Fibroblast of the conjunctiva (primary cell): ENCODE measurements at places on chromosomes 11 and 22.
A peak's percentile ranks its signal among the peaks of the same experiment; 100 is the strongest.

GRCh38 chr11:68256331-68256741 lies 15.4 kb downstream of the C11orf24 start:
- DNase-seq: no peak

DNA sequence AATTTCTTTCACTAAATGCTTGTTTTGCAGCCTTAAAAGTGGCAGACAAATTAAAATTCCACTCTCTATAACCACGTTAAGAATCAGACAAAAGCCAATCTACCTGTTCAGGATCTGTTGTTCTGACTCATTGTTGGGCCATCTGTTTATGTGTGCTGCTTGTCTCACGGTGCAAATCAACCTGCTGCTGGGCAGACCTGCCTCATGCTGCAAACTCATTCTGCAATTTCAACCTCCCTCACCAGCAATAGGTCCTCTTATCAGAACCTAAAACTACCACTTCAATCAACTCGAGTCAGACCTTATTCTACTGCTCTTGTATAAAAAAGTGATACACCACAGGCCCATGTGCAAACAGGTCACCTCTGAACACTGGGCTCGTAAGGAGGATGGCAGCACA lies 75.1 kb downstream of the LARGE2 start:
- no peak for DNase-seq

- peak; percentile 67 for DNase-seq
Measured at GRCh38 chr11:32894149-32894827, 1.7 kb downstream of the QSER1 start.

GRCh38 chr11:92347454-92347853 lies 122.8 kb downstream of the FAT3 start:
- DNase-seq: no peak

DNA sequence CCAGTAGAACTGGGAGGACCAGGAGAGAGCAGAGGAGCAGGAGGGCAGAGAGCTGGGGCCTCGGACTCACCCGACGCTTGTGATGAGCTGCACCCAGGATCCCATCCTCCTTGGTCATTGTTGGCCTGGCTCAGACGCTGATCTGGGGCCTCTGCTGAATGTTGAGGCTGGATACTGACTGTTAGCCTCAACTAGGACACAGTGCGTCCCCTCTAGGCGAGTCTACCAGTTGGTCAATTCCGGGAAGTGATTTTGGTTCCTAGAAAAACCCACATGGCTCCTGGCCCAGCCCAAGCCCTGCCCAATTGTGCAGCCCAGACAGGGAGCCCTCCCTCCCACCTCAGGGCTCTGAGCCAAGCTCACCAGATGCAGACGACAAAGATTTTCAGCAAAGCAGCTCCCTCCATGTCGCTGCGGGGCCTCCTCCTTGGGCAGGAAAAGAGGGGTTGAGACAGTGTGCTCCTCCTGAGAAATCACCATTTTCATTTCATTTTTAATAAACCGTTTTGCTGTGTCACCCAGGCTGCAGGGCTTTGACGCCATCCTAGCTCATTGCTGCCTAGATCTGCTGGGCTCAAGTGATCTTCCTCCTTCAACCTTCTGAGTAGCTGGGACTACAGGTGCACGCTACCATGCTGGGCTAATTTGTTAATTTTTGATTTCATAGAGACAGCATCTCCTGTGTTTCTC lies at the start of gene APOL4:
Gene APOL4 (minus strand): TSS at position 180 of the 690 bp plus-strand sequence. CDS start 75 bp downstream, at position 105.
- no peak for DNase-seq

GRCh38 chr11:11969380-11970215 lies 38.8 kb downstream of the DKK3 start:
- DNase-seq: no peak

DNA sequence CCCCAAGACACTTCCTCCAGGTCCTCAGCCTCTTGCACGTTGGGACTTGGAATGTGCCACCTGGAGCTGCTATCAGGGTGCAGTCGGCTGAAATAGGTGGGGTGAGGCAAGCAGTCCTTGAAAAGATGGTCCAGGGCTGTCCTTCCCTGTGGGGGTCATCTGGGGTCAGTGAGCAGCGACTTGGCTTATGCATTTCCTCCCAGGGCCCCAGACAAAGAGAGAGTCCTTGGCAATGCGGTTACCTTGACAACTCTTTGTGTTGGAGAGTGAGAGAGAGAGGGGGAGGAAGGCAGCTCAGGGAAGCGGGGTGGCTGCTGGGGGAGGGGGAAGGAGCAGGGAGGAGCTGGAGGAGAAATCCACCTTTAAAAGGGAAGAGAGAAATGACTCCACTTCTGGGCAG lies 93.8 kb downstream of the MIAT start:
- DNase-seq: no peak

GRCh38 chr11:3155691-3156258 lies 9.3 kb downstream of the OSBPL5 start:
- DNase-seq: peak; percentile 58

DNA sequence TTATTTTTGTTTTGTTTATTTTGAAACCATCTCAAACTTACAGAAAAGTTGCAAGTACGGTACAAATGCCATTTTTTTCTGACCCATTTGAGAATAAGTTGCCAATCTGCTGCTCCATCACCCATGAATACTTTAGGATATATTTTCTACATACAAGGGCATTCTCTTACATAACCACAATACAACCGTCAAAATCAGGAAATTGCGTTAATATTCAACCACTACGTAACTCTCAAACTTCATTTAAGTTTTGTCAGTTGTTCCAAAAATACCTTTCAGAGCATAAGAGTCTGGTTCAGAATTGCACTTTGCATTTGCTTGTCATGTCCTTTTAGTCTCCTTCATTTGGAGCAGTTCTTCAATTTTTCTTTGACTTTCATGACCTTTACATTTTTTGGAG lies 194.3 kb upstream of the BDNF start:
- no peak for DNase-seq

GRCh38 chr11:17415523-17416104 lies 27.2 kb upstream of the KCNJ11 start:
- DNase-seq: no peak

DNA sequence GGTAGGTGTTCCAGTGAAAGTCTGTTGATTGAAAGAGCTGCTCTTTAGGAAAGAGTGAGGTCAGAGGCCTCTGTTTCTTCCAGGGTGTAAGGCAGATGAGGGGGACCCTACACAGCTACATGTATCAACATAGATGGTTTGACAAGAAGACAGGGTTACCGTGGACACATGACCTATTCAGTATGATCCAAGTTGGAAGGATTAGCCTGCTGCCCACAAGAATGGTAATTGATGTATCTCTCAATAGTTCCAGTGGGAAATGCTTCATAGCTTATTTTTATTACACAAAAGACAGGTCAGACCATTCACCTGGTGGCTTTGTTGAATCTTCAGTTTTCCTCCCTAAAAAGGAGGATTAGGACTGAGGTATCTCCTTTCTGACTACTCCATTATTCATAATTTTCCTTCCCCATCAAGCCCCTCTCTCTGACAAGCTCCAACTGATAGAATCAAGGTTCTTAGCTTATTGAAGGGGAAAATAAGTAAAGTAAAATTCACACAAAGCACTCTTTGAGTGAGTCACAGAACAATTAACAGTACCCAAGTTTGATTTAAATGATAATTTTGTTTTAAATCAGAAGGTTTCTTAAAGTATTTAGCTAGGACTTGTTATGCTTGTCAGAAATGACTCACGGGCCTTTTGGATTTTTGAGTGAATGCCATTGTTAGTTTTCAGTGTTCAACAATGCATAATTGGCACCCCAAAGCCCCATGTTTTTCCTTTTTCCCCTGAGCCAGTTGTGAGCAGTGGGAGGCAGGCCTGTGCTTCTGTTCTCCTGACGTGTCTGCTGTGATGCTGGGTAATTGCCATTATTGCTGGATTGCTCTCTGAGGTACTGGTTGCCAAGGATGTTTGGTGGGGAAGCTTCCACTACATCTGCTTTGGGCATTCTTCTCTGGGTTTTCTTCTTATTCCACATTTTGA lies 373.2 kb downstream of the DDX10 start:
- peak; percentile 85 for DNase-seq

DNA sequence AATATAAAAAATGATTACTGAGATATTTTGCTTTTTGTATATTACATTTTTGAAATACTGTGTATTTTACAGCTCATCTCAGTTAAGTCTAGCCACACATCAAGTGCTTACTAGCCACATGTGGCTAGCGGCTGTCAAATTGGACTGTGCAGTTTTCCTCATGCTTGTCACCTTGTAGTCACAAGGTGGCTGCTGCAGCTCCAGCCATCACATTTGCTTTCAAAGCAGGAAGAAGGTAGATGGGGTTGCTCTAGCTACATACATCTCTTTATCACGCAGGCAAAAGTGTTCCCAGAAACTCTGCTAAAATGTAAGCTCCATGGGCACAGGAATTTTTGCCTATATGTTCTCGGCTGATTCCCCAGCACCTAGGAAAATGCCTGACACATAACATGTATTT lies 61.5 kb downstream of the MICAL2 start:
- DNase-seq: no peak

DNA sequence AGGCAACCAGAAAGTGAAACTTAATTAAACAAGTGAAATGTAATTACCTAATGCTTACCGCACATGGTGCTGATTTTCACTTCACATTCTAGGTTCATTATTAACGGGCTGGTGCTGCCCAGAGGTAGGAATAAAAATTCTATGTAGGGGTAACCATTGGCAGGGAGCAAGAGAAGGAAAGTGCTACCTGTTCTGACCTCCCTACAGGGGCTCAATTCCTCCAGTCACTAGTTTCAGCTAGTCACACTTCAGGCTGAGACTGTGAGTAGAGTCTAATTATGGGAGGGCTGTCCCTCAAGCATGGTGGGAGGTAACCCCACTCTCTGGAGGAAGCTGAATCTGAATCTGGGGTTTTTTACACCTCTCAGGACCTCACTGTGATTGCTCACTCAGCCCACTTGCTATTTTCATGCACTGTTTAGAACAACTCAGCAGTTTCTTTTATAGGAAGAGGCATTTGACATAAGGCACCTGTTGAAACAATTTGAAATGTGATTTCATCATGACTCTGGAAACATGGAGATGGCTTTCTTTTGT lies 75.4 kb downstream of the MAML2 start:
- DNase-seq: no peak

DNA sequence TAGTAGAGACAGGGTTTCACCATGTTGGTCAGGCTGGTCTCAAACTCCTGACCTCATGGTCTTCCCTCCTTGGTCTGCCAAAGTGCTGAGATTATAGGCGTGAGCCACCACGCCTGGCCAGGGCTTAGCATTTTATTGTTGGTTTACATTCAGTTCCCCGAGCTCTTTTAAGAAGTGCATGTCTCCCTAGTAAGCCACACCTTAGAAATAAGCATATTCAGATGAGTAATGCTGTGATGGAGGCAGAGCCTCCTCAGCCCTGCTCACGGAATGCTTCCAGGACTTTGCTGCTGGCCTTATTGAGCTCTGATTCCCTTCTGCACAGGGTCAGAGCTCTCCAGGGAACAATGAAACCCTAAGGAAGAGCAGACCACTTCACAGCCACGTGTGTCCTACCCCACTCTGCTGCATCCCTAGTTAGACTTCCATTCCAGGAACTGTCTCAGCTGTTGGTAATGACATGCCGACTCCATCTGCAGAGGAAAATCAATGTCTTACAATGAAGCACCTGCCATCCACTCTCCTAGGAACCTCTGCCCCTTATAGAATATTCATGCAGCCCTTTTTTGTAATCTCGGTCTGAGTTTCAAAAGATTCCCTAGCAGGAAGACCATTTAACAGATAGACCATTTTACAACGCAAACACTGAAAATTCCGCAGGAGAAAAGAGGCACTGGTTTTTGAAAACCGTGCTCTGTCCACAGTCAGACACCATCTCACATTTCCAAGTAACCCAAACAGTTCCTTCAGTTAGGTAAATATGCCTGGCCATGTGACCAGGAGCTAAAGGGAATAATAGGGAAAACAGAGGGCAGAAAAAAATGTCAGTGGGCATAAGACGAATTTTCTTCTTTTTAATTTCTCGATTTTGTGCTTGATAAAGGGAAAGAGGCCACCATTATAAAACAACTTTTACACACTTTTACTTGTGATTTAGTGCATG lies 1.7 kb upstream of the JAM3 start:
- no peak for DNase-seq

DNA sequence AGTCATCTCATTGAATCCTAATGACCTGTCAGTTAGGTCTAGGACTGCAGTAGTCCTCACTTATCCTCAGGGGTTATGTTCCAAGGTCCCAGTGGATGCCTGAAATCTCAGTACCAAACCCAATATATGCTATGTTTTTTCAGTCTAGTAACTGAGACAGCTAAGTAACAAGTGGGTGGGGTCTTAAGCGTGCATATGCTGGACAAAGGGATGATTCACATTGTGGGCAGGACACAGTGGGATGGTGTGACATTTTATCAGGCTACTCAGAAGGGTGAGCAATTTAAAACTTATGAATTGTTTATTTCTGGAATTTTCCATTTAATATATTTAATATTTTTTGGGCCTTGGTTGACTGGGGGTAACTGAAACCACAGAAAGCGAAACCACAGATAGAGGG lies 29.0 kb downstream of the DDX10 start:
- peak; percentile 22 for DNase-seq

- DNase-seq: no peak
Measured at GRCh38 chr11:134385774-134386565, 26.1 kb downstream of the B3GAT1 start.

GRCh38 chr11:7858006-7858405 lies 61.3 kb upstream of the OR5P2 start:
- no peak for DNase-seq

- DNase-seq: no peak
Measured at GRCh38 chr11:86615487-86615886, 56.9 kb downstream of the ME3 start.

DNA sequence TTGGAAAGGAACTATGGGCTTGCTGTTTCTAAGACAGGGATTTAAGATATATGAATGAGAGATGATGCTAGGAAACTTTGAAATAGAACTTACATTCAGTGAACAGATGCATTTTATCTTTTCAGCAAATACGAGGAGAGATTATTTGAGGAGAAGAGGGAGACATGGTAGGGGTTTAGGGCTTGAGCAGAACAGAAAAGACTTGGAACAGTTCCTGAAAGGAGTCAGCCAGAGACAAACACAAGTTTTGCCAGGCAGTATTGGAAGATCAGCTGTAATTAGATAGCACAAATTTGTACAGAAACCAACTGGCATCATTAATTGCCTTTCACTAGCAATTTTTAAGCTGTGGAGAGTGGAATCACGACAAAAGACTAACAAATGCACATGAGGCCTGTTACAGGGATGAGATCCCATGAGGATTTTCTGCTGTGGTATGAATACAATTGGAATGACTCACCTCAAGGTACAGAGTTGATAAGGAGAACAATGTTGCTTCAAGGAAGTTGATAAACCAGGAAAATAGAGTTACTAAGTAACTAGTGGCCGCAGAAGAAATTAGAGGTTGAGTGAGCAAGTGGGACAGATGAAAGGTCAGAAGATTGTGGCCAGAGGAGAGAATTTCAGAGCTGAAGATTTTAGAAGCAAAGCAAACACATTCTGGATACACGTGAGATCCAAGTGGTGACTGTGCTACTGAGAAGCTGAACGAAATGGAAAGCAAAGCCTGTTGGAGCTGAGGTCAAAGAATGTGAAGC lies 67.9 kb downstream of the CYB5R2 start:
- DNase-seq: no peak

GRCh38 chr11:80593648-80594374 lies 1153.0 kb upstream of the TENM4 start:
- no peak for DNase-seq

- DNase-seq: peak; percentile 49
Measured at GRCh38 chr11:79018371-79018849, 422.4 kb downstream of the TENM4 start.

GRCh38 chr22:33076343-33076742 lies 18.2 kb upstream of the SYN3 start:
- DNase-seq: no peak
